ENCODE measurements at places on chromosomes 2 and 18. TPM values are rescaled to one million over a fixed set of nuclear protein-coding genes. Genes with fewer than 3 reads are reported as not detected.

- DNase-seq = no peak
Observed at GRCh38 chr2:211877061-211877460, 661.5 kb downstream of the ERBB4 start.

Gene HSBP1L1
- 46.6 TPM for total RNA-seq

DNA sequence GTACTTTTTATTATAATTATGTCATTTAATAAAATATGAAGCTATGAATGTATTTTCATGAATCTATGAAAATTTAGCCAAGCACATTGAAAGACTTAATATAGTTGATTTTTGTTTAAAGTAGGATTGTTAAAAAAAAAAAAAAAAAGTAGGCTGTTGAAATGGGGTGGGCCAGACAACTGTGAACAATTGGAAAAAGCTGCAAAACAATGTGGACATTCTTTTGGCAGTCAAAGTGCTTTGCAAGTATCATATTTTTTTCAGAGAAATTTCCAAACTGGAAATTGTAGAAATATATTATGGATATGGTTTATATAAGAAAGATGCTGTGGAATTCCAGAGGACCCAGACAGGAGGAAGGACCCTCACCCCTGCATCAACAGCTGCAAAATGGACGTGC lies 82.1 kb downstream of the ETAA1 start:
- no peak for DNase-seq

- no peak for DNase-seq
Observed at GRCh38 chr18:10526561-10526949, 728 bp downstream of the NAPG start.

GRCh38 chr2:125405816-125406215 lies 1250.1 kb upstream of the GYPC start:
- DNase-seq = peak; percentile 86

Gene SKOR2
- total RNA-seq = not detected

All from MCF 10A (cell line).